T-helper 2 cell treated with Interferon-gamma antibody and Interleukin-4, amounts not matched to agents 5 μg/mL and 100 μg/mL, for 36 hours (primary cell): ENCODE measurements at places on chromosomes 1 and 21.

GRCh38 chr1:168430321-168430720 is 113.5 kb downstream of the XCL2 start:
- DNase-seq: no peak

- DNase-seq: no peak
Observed at GRCh38 chr1:188269956-188270355, 1441.2 kb downstream of the PLA2G4A start.

DNA sequence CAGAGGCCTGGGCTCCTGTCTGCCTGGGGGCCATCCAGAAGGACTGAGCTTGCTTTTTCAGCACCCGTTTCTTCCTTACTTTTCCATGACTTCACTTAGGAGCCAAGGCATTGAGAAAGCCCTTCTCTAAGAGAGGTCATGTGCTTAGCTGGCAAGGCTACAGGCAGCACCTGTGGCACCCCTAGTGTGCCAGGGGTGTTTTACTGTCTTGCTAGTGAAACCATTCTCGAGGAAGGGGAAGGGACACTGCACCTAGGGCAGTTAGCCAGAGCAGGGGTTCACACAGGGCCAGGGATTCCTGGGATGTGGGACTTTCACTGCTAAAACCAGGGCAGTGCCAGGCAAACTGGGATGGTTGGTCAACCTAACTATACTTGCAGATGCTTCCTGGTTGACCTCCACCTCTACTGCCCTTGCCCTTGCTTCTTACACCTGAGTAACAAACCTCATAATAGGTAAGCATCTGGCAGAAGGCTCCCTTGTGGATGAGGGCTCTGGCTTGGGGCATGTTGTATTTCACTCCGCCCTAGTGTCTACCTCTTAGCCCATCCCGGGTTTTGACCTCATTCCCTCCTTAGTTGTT is 69.2 kb downstream of the NOS1AP start:
- no peak for DNase-seq

- DNase-seq: no peak
Observed at GRCh38 chr1:27335506-27336422, 6.1 kb upstream of the SYTL1 start.

DNA sequence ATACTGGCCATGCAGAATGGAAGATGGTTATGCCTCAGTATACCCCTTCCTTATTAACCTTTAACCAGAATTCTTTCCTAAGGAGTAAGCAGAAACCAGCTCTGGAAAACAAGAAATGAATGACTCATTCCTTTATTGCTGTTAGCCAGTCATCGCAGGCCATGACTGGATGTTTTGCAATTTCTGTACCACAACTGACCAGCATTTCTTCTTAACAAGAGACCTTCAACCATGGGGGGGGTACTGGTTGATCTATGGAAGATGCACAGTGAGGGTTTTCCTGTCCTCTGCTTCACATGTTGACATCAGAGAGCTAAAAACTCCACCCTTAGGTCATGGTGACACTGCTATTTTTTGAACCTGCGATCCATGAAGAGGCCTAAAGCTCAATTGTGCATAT is 28.0 kb upstream of the RNF2 start:
- DNase-seq: no peak

- DNase-seq: no peak
Observed at GRCh38 chr21:27196651-27197050, 229.8 kb upstream of the ADAMTS5 start.

DNA sequence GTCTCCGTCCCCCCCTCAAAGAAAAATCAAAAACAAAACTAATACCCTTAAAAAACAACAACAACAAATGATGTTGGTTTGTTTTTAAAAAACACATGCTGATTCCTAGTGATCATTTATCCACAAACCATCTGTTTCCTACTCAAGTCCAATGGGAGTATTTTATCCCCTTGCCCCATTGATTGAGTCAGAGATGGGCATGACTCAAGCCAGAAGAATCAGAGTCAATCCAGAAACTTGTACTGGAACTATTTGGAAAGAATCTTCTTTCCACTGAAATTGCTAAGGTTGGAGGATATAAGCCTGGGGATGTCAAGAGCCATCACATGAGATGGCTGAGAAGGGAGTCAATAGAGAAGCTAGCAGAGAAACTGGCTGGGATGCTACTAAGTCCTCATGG is 176.4 kb downstream of the MIS18A start:
- no peak for DNase-seq

- no peak for DNase-seq
Observed at GRCh38 chr1:13786541-13786940, 86.6 kb downstream of the PRDM2 start.

DNA sequence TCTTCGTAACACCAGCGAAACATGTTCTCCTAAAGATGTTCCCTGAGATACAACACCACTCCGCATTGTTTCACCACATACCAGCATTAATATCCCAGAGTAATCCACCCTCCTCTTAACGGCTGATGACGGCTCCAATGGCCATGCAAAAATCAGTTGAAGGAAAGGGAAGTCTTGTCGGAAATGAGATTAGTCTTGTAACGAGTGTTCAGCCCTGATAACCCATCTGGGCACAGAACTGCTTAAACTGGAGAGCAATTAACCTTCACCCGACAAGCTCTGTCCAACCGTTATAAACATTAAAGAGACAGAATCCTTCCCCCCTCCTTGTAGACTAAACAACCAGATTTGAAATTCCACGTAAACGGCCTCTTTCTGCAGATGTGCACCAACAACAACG is 21.9 kb downstream of the ERG start:
- DNase-seq: no peak

DNA sequence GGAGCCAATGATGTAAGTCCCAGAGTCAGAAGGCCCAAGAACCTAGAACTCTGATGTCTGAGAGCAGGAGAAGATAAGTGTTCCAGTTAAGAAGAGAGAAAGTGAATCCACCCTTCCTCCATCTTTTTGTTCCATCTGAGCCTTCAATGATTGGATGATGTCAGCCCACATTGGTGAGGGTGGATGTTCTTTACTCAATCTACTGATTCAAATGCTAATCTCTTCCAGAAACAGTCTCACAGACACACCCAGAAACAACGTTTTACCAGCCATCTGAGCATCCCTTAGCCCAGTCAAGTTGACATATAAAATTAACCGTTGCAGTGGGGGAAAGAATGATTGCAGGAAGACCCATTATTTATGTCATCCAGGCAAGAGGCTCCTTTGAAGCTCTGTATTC is 16.5 kb upstream of the RNF220 start:
- no peak for DNase-seq

DNA sequence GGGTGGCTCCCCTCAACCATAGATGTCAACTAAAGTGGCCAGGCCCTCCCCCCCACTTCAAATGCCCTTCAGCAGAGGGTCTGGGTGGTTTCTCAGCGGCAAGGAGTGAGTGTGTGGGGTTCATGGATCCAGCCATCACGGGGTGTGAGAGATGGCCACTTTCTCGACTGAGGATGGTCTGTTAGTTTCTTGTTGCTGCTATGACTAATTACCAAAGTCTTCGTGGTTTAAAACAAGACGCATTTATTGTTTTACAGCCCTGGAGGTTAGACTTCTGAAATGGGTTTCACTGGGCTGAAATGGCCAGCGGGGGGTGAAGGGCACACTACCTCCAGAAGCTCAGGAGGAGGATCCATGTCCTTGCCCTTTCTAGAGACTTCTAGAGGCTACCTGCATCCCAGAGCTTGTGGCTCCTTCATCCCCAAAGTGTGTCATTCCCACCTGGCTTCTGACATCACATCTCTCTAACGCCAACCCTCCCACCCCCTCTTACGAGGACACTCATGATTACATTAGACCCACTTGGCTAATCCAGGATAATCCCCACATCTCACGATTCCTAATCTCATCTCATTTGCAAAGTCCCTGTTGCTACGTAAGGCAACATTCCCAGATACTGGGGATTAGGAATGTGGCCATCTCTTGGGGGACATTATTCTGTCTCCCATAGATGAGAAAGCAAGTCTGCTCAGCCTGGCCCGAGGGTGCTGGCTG is 53.0 kb downstream of the EPHB2 start:
- no peak for DNase-seq

GRCh38 chr1:198638441-198638840 is 399 bp upstream of the PTPRC start:
- no peak for DNase-seq

DNA sequence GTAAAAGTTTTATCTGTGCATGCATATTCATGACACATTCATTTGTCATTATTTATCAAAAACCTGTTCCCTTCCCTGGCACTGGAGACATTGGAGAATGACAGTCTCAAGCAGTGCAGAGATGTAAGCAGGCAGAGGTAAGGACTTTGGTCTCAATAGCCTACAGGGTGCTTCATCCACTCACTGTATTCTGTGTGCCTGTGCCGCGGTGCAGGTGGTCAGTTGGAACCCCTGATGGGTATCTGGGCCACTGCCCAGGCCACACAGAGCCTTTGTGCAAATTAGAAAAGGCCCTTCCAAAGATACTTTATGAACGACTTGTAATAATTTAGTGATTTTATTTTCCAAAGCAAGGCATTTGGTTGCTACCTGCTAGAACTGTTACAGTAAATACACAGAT is 44.0 kb downstream of the CDC42 start:
- no peak for DNase-seq

DNA sequence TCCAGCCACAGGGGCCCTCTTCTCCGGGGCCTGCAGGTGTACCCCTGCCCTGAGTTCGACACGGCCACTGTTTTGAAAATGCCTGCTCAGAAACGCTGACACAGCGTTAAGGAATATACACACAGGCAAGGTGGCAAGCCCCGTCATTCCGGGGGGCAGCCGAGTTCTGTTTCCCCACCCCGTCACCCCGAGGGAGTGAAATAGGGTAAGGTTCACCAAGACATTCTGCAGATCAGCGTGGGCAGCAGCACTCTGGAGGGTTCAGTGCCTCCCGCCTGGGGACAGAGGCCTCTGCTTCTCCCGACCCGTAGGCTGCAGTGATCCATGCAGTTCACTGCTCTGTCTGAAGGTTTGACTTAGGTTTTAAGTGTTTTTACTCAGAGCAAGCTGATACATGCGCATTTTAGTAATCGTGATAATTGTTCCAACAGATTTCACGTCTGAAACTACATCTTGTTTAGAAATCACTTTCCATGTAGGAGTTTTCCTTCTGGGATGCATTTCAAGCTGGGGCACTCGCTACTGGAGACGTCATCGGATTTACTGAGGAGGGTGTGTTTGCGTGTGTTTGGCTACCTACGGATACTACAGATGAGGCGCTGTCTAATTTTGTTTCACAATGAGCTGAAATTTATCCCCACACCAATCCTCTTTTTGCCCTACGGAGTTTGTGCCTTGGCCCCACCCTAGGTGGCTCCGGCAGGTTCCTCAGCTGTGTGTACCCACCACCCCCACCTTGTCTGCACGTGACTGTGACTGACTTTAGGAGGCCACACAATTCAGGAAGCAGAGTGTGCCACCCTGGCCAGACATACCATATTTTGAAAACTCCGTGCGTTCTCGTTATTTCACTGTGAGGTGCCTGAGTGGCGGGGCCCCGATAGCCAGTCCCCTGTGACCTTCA is 63.5 kb downstream of the AGPAT3 start:
- DNase-seq: no peak

DNA sequence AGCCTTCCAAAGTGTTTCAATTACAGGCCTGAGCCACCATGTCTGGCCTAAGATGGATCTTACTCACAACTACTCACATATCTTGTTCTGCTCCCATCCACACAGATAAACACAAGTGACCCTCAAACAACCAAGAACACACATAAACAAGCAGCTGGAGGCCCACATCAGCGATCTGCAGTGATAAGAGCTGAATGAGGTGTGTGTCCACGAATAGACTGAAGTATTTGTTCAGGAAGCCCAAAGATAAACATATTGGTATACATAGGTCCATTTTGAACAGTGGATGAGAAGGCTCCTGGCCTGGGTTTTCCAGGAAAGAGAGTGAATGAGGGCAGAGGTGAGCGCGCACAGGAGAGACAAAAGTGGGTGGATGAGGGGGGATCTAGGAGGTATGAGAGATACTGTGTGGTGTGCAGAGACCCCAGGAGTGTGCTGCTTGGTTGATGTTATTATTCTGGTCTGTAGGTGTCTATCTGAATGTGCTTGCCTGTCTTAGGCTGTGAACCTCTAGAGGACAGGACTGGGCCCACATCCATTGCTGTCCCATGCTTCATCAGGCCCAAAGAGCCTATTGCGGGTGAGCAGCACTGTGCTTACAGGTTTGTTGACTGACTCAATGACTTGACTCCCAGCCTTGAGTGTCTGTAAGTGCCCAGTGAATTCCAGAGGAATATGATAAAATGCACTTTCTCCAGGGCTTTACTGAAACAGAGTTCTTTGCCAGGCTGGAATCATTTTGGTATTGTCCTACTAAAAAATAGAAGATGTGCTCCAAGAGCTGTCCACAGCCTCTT is 79.9 kb upstream of the ATP1A1 start:
- DNase-seq: no peak

DNA sequence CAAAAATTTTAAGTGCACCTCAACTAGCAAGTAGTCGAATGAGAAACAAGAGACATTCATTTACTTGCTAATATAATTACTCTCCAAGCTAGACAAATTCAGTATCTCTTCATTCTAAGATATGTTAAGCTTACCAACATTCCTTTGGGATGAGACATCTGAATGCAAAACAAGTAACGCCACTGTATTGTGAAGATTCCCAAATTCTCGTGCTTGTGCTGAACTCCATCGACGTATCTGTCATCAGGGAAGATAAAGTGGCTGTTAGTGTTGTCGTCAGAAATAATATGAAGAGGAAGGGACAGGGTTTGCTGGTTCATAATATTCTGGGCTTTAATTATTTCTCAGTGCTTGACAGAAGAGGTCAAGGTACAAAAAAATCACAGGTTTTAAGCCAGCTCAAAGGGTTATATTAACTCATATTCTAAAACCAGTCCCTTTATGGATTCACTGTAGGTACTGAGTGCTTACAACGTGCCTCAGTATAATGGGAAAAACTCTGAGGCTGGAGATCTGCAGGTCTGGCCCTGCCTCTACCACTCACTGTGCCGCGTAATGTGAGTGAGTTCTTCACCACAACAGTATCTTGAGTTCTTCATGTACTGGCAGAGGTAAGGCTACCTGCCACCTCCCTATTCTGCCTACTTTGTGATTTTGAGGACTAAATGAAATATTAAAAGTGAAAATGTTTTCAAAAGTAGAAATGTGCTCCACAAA is 42.0 kb downstream of the PCSK9 start:
- DNase-seq: no peak

DNA sequence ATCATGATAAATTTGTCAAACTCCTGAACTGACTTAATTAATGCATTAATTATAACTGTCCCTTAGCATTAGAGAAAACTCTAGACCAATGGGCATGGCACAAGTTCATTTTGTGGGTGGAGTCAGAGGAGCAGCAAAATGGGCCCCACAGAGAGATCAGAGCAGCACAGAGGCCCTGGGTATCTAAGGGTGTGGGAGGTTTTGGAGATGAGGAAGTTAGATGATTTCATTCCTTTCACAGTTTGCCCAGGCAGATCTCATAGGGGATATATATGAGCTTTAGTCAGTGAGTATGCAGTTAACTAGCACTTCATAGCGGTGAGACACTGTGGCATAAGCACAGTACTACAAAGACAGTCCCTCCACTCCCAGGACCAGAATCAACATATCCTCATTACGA is 117.3 kb downstream of the MAB21L3 start:
- no peak for DNase-seq

GRCh38 chr1:47230692-47231300 is 1.2 kb downstream of the TAL1 start:
- no peak for DNase-seq

GRCh38 chr1:205449750-205450443 is 5.9 kb downstream of the BLACAT1 start:
- DNase-seq: peak; percentile 9
